ENCODE measurements at places on chromosomes 4 and X. TPM values are rescaled to one million over a fixed set of nuclear protein-coding genes. Genes with fewer than 3 reads are reported as not detected.

GRCh38 chr4:4726051-4726450 is 133.4 kb upstream of the MSX1 start:
- DNase-seq: no peak
- no peaks in the 10 kb centered on the region for H3K4me1 ChIP-seq
- H3K27ac ChIP-seq: no peak overlapping the region
- H3K27me3 ChIP-seq: no peaks in the 10 kb centered on the region
- H3K4me3 ChIP-seq: no peak overlapping the region

- no peak overlapping the region for H3K4me3 ChIP-seq
- no peaks in the 10 kb centered on the region for H3K36me3 ChIP-seq
- no peak overlapping the region for H3K27ac ChIP-seq
Observed at GRCh38 chr4:53748328-53748772, 157.1 kb upstream of the LNX1 start.

The HDX gene
- total RNA-seq: 3.2 TPM

DNA sequence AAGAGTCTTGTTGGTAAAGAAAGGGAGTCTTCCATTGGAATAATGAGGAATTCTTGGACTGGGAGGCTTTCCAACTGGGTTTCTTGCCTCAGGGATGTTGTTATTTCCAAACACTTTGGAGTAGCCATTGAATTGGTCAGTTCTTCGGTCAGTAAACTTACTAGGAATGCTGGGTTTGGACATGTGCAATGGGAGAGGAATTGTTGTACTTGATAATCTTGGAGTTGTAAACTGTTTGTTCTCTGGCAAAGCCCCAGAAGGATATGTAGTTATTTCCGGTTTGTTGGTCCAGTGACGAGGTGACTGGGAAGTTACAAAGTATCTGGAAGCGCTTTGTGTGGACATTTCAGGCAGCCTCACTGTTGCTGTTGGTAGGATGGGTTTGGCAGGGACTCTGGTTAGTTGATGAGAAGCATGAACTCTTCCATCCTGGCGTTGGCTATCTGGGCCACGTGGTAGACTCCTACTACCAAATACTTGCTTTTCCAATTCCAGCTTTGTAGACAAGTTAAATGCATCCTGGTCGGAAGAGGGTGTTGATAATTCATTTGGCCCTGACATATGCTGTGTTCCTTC is 25.9 kb downstream of the MXRA5 start:
- no peaks in the 10 kb centered on the region for H3K36me3 ChIP-seq
- no peak for DNase-seq
- no peaks in the 10 kb centered on the region for H3K4me1 ChIP-seq
- no peak overlapping the region for H3K4me3 ChIP-seq

- no peak overlapping the region for H3K4me3 ChIP-seq
- H3K4me1 ChIP-seq: no peaks in the 10 kb centered on the region
- no peak overlapping the region for H3K27ac ChIP-seq
- no peaks in the 10 kb centered on the region for H3K27me3 ChIP-seq
Observed at GRCh38 chr4:177511611-177512010, 69.4 kb upstream of the AGA start.

DNA sequence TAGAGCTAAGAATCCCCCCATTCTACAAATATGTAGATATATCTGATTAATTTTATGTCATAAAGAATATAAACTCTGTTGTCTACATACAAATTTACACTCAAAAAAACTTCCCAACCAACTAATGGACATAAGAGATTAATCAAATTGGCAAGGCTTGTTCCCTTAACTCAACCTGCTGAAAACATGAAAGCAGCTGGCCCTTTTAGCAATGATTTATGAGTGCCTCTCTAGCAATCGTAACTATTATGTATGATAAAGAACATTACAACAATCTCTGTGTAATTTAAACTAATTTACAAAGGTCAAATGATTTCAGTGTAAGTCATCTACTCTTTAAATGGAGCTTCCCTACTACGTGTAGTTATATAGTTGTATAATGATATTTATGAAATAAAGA is 83.1 kb upstream of the FTHL17 start:
- no peak overlapping the region for H3K4me3 ChIP-seq
- H3K27ac ChIP-seq: no peak overlapping the region
- H3K36me3 ChIP-seq: no peaks in the 10 kb centered on the region
- no peaks in the 10 kb centered on the region for H3K27me3 ChIP-seq

DNA sequence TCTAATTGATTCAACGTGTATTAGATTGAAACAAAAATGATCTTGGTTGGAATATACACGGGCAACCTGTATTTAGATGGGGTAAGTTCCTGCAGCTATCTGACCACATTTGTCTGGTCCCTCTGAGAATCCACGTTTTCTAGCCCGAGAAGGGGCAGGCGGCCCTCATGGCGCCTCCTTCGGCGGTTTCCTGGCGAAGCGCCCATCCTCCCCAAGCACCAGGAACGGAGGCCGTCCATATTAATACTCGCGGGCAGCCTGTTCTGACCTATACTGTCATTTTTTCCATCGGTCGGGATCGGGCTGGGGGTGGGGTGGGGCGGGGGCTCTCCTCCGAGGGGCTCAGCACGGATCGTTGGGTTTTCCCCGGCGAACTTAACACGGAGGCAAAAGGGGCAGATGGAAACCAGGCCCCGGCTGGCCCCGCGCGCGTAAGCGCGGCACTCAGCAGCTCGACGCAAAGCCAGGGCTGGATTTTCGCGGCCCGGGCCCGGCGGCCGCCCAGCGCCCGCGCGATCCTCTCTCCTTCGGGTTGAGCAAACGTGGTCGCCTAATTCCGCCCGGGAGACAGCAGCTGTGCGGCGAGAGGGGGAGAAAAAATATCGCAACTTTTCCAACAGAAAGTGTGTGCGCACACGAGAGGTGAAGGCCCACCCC is 77.2 kb upstream of the BCOR start:
- peak overlapping the region; percentile 91 for H3K27ac ChIP-seq
- peak overlapping the region; percentile 62 for H3K4me3 ChIP-seq
- H3K27me3 ChIP-seq: no peaks in the 10 kb centered on the region
- no peak for DNase-seq
- no peaks in the 10 kb centered on the region for H3K4me1 ChIP-seq

DNA sequence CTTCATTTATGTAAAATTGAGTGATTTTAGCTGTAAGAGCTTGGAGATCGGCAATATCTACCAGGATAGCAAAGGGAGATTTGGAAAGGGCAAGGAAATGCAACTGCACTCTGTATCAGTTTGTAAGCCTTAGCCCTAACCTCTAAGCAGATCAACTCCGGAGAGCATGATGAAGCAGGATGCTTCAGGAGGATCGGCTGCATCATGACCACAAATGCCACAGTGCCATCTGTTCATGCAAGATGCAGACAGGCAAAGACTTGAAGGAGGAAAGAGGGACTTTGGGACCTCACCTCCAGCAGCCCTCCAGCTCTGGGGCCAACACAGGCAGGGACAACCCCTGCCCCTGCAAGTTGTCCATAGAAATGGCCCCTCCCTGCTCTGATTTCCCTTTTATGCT is 377.6 kb upstream of the GATB start:
- no peaks in the 10 kb centered on the region for H3K36me3 ChIP-seq
- no peaks in the 10 kb centered on the region for H3K4me1 ChIP-seq
- DNase-seq: no peak
- H3K4me3 ChIP-seq: no peak overlapping the region
